ENCODE measurements at places on chromosomes 6 and 20. TPM values are rescaled to one million over a fixed set of nuclear protein-coding genes. Genes with fewer than 3 reads are reported as not detected.

Gene GRM1
- not detected for total RNA-seq

DNA sequence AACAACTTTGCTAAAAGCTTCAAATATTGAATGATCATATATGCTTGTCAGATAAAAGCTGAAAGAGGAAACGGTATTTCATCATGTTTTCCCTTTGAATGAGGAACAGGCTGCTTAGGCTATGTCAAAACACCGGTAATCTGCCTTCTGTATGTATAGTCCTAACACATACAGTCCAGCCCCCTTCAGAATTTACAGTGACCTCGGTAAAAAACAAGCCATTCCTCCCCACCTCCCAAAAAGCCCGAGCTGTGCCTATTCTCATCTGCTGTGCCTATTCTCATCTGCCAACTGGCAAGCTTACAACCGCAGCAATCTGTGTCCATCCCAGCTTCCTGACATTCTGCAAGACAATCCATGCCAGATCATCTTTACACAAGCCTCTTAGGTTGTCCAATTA, 26.8 kb upstream of the UBE2J1 start:
- no peak overlapping the region for H3K27ac ChIP-seq
- no peak for DNase-seq
- H3K4me1 ChIP-seq, result peaks cover 15% of the 10 kb centered on the region
- peaks cover 2% of the 10 kb centered on the region for H3K36me3 ChIP-seq
- peaks cover 22% of the 10 kb centered on the region for H3K27me3 ChIP-seq
- H3K4me3 ChIP-seq, result no peak overlapping the region

- peaks cover 9% of the 10 kb centered on the region for H3K27me3 ChIP-seq
- no peak for DNase-seq
- H3K27ac ChIP-seq, result peak overlapping the region; percentile 64
- H3K4me3 ChIP-seq, result peak overlapping the region; percentile 72
Observed at GRCh38 chr6:119077391-119077642, 1.1 kb downstream of the FAM184A start.

DNA sequence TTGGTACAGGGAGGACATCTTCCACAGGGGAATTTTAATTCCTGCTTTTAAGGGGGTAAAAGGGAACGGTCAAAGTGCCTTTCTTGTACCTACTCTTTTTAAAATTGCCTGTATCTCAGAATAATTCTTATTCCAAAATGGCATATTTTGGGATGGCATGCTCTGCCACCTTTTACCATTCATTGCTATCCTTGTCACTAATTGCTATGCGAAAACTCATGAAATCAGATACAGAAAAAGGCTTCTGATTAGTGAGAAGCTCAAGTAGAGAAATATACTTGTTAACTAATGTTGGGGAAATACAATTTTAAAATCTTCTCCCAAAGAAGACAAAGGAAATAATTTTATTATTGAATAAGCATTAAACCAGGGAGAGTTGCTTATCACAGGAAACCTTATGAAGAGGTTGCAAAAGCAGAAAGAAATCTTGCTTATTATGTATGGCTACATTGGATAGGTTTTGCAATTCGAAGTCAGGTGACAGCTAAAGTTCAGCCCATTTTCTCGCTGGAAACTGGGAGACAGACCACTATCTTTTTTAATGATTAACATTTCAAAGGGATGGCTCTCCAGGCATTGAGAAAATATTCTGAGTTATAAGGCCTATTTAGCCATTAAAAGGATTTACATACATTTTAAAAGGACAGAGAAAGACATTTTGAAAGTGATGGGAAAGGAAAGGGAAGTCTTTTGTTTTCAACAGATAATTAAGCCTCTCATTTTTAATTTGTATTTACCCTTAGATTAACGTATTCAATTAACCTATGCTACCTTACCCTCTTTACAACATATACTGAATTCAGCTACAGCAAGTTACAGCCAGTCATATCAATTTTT, 110.3 kb upstream of the PRSS16 start:
- peaks cover 41% of the 10 kb centered on the region for H3K4me1 ChIP-seq
- peaks cover 4% of the 10 kb centered on the region for H3K36me3 ChIP-seq
- peak overlapping the region; percentile 55 for H3K27ac ChIP-seq
- no peak for DNase-seq
- no peaks in the 10 kb centered on the region for H3K27me3 ChIP-seq

- peaks cover 4% of the 10 kb centered on the region for H3K27me3 ChIP-seq
- no peak overlapping the region for H3K27ac ChIP-seq
- H3K4me1 ChIP-seq, result peaks cover 5% of the 10 kb centered on the region
- no peak overlapping the region for H3K4me3 ChIP-seq
Observed at GRCh38 chr20:20780127-20780824, 67.8 kb upstream of the RALGAPA2 start.
